ENCODE measurements at places on chromosomes 3 and 15.

- no peak for DNase-seq
Measured at GRCh38 chr3:166993015-166993630, 387.0 kb downstream of the ZBBX start.

GRCh38 chr3:32219537-32219936, 18.9 kb upstream of the CMTM8 start:
- no peak for DNase-seq

GRCh38 chr3:107797586-107797985, 274.8 kb downstream of the BBX start:
- no peak for DNase-seq

DNA sequence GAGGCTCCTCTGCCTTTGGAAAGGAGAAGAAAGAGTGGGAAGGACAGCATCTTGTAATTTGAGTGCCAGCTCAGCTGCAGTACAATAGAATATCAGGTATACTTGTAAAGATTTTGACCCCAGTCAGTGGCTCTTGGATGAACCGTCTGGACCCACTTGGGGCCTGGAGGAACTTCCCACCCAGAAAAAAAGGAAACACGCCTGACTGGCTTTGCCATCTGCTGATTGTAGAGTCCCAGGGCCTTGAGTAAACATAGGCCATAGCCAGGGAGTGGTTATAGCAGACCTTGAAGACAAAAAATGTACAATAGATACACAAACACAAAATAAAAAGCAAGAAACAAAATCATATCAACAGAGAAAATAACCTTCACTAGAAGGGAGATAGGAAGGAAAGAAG, 112.1 kb downstream of the GOLIM4 start:
- DNase-seq, result no peak

GRCh38 chr3:110301781-110302180, 769.8 kb upstream of the NECTIN3 start:
- no peak for DNase-seq

DNA sequence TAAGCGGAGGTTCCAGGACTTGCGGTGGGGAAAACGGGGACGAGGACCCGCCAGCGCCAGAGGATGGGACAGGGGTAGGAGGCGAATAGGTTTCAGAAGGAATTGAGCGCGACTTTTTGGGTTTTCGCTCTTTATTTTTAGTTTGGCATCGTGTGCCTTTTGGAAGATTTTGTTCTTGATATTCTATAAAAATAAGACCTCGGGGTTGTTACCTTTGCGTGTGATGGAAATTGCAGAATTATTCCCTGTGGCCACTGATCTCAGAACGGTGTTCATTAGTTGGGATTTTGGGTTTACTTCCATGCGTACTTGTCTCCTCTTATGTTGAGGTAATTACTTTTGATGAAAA, 453 bp upstream of the CCDC14 start:
- DNase-seq, result no peak

DNA sequence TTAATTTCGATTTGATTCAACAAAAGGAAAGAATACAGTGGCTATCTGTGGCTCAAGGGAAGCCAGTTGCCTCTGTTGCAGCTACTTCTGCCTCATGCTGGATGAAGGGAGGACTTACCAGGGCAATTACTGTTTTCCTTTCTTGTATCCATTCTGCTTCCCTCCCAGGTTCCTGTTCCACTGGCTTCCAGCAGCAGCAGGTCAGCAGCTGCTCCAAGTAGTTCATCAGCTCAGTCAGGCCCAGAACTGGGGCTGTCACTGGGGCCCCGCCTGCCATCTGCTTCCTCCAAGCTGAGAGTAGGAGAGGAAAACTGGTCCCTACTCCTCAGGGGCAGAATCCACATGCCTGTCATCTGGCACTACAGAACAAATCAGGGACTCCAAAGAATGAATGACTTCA, 48.6 kb upstream of the ULK4 start:
- DNase-seq, result no peak

DNA sequence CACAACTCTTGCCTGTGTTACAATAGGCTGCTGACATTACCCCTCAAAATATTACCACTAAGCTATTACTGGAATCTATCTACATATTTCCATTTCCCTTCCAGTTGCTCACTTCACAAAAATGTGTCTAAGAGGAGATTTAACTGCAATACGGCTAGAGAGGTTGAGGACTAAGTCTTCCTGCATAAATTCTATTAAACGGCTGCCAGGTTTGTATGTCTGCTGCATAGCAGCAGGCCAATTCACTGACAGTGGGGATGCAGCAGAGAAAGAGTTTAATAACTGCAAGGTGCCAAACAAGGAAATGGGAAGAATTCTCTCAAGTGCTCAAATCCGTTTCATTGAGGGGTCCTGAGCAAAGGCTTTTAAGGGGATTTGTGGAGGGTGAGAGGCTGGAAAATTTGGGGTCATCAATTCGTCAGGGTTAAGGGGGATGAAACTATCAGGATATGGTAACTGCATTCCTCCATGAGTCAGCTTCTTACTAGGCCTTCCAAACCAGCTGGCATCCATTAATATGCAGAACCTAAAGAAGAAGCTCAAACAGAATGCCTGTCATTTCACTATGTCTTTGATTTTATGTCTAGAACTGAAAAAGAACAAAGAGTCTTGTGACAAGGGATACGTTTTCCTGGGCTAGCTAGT, 675.6 kb downstream of the TBL1XR1 start:
- DNase-seq, result no peak

DNA sequence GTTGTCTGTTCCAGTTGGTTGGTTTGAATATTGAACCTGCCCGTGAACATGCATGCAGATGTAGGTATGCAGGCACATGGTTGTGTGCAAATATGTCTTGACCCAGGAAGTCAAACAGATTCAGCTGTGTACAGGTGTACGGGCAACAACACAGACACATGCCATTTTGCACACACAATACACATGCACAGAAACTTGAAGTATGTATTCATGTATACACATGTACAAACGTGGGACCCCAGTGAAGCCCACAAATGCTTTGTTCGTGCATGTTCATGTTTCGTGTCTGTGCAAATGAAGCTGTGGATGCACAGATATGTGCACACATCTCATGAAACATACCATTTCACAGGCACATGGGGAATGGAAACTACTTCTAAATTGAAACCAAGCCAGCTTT, 30.7 kb downstream of the IDH3A start:
- DNase-seq, result no peak

DNA sequence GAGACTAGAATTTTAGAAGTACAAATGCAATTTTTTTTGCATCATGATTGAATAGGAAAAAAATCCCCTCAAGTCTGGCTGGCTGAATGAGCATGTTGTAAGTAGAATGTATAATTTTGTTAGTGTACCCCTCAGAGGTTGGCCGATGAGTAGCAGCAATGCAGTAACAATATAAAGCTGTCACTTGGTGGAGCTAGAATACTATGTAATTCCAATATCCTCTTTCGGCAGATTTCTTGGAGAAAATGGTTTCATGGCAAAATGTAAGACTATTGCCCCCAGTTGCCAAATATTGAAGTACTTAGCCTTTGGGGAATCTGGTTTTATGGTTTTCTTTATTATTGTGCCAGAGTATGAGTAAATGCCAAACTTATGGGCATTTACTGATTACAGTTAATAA, 39.8 kb upstream of the SGO1 start:
- DNase-seq, result no peak

DNA sequence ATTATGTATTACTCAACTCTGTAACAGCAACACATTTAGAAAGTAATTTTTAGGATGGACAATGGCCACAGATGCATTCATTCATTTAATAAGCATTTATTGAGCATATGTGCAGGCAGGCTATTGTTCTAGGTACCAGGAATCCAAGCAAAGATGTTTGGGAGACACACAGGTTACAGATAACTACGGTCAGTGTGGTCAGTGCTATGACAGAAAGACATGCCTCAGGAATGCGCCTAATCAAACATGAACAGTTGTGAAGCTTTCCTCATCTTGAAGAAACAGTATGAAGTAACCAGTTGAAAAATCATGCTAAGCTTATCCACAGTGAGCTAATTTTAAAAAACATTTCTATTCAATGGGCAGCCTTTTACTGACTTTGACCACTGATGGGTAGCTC, 155.4 kb upstream of the CCDC54 start:
- no peak for DNase-seq

DNA sequence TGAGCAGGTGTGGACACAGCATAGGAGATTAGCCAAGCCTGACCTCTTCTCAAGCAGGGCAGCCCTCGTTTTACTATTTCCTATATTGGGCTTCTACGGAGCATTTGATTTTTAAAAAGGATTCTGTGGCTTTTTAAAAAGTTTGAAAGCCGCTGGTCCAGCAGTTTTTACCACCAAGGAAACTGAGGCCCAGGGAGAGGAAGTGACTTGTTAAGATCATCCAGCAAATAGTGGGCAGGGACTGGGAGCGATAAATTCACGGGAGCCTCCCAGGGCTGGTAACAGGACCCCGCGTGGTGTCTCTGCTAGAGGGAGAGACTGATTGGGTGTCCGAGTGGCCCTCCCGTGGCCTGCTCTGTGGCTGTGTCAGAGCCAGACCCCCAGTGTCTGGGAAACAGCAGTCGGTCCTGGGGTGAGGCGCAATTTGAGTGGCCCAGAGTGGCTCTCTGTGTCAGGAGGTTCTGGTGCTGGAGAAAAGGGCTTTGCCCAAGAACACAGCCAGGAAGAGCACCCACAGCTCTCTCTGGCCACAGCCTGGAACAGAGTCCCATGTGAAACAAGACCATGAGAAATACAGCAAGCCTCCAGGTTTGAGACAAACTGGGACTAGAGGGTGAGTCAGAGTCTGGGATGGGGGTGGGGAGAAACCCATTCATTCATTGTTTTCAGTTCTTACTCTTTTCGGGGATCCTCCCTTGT, 4.2 kb downstream of the FURIN start:
- DNase-seq, result no peak

GRCh38 chr15:96053031-96053780, 277.3 kb upstream of the NR2F2 start:
- no peak for DNase-seq

GRCh38 chr3:123869165-123869564, 15.0 kb downstream of the MYLK start:
- no peak for DNase-seq

DNA sequence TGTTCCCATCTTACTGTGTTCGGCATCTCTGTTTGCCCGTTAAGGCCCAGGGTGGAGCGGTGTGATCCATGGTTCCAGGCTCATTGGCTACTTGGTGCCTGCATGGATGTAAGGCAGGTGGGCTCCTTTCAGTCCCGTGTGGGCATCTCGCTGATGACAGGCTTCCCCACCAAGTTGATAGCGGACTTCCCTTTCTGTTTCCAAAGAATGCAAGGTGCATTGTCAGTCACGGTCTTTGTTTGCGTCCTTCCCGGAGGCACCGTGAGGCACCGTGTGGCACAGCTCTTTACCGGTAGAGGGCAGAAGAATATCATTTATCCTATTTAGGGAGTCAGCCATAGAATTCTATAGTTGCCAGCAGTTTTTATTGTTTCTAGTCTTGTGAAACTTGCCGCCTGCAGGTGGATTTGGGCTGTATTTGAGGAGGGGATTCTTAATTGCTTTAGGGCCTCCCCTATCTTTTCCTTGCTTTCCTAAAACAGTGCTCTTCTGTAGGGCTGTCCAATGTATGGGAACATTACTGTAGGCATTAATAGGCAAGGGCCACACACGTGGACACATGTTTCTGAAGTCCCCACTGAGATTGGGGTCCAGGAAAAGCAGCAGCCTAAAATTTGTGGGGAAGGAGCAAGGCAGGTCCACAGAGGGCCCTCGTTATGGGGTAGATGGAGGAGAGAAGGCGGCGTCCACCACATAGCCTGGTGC, 244.1 kb downstream of the SLCO3A1 start:
- DNase-seq, result peak; percentile 51

DNA sequence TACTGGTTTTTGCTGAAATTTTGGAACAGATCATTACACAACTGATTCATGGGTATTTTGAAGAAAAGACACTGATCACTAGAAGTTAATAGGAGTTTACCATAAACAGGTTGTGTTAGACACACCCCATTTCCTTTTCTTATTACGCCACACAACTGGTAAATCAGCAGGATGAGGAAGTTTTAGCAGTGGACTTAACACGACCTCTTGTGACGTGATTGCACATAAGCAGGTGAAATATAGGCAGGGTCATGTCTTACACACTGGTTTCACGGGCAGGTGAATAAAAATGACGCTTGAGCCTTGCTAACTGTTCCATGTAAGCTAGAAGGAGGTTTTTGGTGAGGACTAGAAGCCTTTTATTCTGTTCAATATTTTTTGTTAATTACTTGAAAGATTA, 27.1 kb upstream of the TPRG1 start:
- DNase-seq, result peak; percentile 39

DNA sequence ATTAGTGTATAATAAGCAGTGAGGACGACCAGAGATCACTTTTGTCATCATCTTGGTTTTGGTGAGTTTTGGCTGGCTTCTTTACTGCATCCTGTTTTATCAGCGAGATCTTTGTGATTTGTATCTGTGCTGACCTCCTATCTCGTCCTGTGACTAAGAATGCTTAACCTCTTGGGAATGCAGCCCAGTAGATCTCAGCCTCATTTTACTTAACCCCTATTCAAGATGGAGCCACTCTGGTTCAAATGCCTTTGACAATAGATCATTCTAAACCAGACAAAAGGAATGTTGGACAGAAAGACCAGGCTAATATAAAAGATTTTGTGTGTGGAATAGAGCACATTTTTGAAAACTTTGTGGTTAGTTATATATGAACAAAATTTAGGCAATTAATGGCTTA, 618.5 kb upstream of the BCHE start:
- DNase-seq, result no peak

Measured in NK-92 treated with Interleukin-12 subunit alpha and Interleukin-12 subunit beta, amount 100 ng/mL, for 24 hours (cell line).